Retina (tissue), 1 donor: ENCODE measurements at places on chromosomes 7 and 10.

GRCh38 chr7:43856996-43857395 is 12.3 kb downstream of the MRPS24 start:
- no peak for DNase-seq

- DNase-seq, result peak; percentile 40
Observed at GRCh38 chr7:102320601-102321350, 34.1 kb downstream of the SH2B2 start.

DNA sequence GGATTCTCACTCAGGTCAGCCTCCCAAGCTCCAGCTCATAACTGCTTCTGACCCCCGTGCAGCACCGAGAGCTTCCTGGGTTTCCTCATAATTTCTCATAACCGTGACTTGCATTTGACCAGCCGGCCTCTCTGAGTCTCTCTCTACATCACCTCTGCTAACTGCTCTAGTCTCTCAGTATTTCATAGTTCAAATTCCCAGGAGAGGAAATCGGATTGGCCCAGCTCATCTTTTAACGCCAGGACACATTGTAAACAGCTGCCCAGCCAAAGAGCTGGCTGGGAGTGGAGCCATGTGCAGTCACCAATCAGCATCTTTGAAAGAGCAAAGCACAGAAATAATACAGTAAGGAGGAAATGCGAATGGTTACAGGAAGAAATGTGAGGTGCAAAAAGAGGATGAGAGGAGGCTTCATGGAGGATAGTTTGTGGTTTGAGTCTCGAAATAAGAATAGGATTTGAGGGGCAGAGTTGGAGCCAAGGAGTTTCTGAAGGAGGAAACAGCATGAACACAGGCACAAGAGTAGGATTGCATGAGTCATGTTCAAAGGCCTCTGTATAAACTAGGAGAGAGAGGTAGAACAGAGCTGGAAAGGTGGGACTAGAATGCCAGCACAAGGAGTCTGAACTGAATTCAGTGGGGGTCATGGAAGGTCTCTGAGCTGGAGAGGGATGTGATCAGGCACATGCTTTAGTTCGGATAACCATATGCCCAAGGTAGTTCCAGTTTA is 15.2 kb upstream of the LBX1 start:
- no peak for DNase-seq

GRCh38 chr10:87546971-87547413 is 42.3 kb downstream of the MINPP1 start:
- DNase-seq, result no peak

GRCh38 chr7:1665549-1666316 is 4.3 kb upstream of the ELFN1 start:
- no peak for DNase-seq

GRCh38 chr10:47026301-47027107 is 115.3 kb downstream of the PTPN20 start:
- DNase-seq, result no peak

DNA sequence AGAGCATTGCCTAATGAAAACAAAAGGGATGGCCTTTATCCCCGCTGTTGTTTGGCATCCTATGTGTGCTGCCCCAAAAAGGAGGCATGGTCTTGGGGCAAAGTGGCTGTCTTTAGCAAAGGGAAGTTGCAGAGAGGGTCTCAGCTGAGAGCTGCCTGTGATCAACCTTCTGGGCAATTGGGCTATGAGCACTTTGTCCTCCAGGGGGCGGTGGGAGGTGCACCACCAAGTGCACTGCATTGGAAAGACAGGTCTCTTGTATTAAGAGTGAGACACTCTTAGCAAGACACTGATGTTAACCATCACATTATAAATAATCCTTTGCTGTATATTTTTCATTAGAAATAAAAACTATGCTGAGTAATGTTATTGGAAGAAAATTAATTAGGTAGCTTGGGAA is 314.8 kb downstream of the POM121L12 start:
- DNase-seq, result peak; percentile 28

DNA sequence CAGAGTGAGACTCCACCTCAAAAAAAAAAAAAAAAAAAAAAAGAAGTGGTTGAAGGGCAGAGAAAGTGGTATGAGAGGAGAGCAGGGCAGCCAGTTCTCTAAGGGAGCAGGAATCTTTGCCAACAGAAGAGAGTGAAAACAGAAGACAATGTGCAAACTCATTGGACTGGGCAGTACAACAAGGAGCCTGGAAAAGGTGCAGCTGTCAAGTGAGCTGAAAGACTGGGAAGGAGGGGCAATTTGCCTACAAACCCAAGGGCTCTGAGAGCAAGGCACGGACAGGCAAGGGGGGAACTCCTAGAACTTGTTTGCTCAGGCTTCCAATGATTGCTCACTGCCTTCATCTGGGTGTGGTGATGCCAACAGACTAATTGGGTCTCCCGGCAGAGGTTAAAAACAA is 9.5 kb downstream of the ACTR1A start:
- no peak for DNase-seq

GRCh38 chr7:143314127-143314526 is 1.8 kb upstream of the CLCN1 start:
- no peak for DNase-seq

DNA sequence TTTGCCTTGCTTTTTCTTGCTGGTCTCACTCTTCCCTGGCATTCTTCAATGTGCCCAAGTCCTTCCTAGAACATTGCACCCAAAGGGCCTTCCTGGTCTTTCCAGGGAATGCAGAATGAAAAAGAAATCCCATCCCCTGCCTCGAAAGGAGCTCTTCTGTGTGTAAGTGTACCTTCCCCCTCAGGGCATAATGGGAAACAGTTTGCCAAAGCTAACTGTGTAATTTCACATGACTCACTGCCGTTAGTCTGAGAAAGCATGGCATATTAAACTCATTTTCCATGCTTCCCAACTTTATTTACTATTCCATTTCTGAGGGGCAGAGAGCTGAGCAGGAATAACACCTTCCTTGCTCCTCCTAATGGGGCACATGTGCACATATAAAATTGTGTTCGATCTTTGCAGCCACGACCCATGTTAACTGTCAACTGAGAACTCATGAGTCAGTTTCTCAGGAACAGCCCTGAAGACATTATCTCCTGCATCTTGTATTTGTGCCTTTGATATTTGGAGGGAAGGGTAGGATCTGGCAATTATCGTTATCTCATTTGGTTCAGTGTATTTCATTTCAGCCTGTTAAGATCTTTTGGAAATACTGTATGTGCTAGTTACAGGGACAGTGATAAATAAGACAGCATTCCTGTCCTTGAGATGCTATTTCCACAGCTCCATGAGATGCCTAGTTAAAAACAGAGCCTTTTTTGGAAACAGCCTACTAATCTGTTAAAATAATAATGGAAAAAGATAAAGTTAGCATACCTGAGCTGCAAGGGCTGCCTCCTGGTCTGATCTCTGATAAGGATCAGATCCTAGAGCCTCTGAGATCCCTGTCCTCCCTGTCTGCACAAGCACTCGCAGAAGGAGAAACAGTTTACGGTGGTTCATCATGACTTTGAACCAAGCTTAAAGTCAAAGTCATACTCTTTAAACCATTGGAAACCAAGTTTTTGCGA is 42.3 kb downstream of the IKZF1 start:
- no peak for DNase-seq
